Ureter (tissue), 1 donor: ENCODE measurements at places on chromosomes 2 and 18. TPM values are rescaled to one million over a fixed set of nuclear protein-coding genes. Genes with fewer than 3 reads are reported as not detected.

LYG1 gene
- total RNA-seq: 0.39 TPM

CRYGD gene
- not detected for total RNA-seq

ACVR1C gene
- 0.81 TPM for total RNA-seq

SULT1C4 gene
- 3.4 TPM for total RNA-seq
